ENCODE measurements at places on chromosomes 5 and 9.

DNA sequence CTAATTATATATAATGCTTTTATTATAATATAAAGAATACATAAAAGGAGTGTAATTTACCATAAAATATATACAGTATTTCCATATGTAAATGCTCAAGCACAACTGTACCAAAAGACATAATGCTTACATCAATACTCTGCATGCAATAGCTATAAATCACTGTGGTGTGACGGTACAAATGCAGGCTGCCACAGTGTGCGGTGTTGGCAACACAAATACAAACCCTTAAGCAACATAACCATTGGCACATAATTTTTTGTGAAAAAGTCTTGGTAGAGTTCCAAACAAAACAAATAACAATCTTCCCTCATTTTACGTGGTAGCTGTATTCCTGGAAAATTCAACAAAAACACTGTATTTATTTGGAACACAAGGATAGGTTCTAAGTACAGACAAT, 1.9 kb upstream of the SHISAL2B start:
- DNase-seq = no peak

- DNase-seq = no peak
Observed at GRCh38 chr9:90979138-90979551, 177.5 kb downstream of the SYK start.

- DNase-seq = no peak
Observed at GRCh38 chr9:26971721-26972120, 15.5 kb downstream of the IFT74 start.

DNA sequence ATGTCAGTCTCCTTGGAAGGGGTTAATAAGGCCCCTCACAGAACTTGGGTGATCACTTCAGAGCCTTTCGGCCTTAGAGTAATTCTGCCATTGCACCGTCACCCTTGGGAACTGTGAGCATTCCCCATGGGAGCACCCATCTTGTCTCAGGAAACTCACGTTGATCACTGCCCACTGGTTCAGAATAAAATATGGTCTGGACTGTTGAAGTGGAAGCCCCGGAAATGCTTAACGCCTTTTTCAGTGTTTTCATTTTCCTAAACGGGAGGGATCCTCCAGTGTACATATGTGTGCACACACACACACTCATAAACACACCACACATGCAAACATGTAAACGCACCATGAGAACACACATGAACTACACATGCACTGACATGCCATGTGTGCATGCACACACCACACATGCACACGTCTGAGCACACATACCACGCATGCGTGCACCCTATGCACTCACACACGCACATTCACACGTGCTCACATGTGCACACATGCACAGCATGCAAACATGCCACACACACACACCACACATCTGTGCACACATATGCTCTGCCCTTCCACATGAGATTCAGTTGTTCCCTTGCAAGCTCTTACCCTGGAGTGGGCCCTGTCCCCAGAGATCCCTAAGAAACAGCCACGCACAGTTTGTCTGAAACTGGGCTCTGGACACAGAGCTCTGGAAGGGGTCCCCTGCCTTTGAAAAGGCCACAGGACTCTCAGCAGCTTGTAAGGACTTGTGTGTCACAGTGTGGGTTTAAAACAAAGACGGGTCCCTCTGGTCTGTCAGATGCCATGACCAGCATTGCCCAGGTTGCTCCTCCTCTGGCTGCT, 17.0 kb downstream of the MRPL36 start:
- DNase-seq = no peak

DNA sequence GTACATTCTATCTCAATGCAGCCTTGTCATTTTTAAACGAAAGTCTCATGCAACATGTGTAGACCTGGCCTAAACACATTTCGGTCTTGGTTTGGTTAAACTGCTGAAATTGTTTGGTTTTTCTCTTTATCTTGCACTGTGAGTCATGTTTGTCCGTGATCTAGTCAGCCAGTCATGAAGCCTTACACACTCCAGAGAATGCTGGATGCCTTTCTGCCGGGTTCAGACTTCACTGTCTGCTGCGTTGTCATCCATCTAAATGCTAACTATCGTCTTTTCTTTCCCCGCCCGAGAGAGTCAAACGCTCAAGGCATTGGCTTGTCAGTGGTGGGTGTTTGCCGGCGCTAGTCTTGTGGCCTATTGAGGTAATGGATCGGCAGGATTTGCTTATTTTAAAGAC, 1194.6 kb upstream of the WWC1 start:
- no peak for DNase-seq

DNA sequence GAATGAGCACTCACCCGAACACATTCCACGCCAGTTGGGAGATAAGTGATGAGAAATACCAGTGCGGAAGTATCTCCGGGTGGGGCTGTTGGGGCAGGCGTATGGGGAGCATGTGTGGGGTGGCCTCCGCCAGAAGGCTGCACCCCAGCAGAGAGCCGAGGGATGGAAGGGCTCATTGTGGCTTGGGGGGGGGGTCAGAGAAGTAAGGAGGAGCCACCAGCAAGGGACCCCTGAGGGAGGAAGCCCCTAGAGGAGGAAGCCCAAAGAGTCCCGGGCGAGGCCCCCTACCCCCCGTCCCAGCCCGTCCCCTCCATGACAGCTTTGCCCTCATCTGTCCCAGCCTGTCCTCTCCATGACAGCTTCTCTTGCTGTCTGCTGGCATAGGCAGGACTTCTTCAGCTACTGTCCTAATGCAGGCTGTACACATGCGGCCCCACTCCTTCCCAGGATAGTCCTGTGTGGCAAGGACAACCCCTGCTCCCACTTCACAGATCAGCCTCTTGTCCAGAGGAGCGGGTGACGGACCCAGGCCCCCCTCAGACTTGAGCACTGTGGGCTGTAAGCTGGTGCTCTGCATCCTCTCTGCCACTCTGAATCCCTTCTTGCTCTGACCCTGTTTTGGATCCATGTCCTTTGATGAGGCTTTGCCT, 239.6 kb downstream of the CACNA1B start:
- no peak for DNase-seq

DNA sequence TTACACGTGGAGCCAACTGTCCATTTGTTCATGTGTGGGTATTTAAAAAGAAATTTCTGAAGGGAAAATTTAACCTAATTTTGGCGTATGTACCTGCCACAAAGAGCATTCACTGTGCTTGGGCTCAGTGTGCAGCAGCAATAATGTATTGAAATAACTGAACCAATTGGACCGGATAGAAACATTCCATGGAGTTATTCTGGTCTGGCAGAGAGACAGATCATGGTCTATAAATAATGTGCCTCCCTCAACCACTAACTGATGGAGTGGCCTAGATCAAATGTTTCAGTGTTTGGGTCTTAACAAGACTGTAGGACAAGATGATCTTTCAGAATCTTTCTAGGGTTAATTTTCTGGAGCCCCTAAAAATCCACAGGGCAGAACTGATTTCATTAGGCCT, 469.7 kb downstream of the PRELID2 start:
- no peak for DNase-seq

DNA sequence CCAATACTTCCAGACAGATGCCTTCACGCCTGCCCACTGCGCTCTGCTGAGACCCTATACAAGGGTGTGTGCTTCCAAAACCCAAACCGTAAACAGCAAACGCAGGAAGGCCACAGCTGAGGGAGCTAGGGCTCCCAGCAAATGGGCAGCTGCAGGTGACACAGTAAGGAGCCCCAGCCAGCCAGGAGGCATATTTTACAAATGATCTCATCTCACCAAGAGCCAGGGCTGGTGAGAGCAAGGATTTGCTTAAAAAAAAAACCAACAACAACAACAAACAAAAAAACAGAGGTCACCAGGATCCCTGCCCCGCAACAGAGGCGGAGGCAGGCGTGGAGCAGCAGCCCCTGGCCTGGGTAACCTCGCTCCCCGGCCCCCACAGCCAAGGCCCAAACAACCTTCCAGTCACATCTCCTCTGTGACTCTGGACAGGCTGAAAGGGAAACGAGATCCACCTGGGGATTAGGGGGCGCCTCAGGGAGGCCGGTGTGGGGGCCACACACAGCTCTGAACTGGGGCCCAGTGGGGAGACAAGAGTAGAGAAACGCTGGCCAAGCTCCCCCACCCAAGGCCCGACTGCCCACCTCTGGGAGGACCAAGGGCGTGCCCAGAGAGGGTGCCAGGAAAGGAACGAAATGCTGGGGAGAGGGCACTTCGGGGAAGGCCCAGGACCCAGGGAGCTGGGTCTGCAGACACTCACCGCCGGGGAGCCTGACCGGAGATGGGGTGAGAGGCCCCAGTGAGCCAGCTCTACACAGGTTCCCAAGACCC, 3.3 kb downstream of the NACC2 start:
- DNase-seq = no peak

DNA sequence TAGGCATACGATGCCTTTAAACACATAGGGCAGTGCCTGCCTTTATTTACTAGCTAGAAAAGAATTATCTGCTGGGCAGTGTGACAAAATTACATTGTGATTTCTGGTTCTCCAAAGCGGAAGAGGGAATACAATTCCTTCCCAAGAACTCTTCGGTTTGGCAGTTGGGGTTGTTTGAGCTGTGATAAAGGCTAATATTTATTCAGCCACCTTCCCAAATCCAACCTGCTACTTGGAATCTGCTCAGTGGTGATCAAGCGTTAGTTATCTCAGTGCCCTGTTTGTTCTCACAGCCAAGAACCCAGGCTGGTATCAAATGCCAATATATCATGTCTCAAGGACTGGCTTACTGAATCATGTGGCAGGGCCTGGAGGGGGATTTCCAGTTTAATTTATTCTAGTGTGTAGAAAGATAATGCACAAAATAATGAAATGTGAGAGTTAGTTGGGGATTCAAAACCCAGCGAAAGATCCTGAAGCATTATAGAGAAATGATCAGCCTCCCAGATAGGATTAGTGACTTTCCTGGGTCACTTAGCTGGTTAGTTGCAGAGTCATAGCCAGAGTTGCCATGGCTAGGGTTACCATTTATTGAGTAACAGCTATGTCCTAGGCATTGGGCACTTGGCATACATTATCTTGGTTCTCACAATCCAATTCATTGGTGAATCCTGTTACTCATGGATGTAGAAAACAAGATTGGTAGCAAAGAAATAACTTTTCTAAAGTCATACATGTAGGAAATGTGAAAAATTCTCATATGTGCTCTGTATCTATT, 457.0 kb upstream of the KLF4 start:
- no peak for DNase-seq

GRCh38 chr5:20601678-20602100, 613.7 kb upstream of the CDH18 start:
- DNase-seq = no peak

GRCh38 chr5:6185574-6185973, 192.8 kb downstream of the MED10 start:
- DNase-seq = no peak
